ENCODE measurements at places on chromosomes 16 and 17.

DNA sequence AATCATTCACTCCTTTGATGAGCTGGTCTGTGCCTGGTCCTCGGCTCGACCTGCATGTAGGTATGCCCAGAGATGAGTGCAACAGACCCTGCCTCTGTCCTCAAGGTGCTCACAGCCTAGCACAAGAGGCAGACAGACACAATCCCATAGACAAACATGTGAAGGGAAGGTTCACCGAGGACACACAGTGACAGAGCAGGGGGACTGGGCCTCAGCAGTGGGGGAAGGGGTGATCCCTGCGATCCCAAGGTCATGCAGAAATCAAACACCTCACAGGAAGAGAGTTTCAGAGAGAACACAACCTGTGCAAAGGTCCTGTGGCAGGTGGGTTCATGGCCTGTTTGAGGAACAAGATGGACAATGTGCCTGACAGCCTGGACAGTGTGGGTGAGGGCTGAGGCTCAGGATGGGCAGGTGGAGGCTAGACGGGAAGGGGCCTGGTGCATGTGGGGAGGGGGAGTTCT is 4.2 kb upstream of the VASN start:
- DNase-seq = no peak

GRCh38 chr17:27895940-27896535 is 2.9 kb upstream of the LYRM9 start:
- peak; percentile 15 for DNase-seq

GRCh38 chr16:54060599-54061421 is 225.8 kb downstream of the IRX3 start:
- DNase-seq = no peak

DNA sequence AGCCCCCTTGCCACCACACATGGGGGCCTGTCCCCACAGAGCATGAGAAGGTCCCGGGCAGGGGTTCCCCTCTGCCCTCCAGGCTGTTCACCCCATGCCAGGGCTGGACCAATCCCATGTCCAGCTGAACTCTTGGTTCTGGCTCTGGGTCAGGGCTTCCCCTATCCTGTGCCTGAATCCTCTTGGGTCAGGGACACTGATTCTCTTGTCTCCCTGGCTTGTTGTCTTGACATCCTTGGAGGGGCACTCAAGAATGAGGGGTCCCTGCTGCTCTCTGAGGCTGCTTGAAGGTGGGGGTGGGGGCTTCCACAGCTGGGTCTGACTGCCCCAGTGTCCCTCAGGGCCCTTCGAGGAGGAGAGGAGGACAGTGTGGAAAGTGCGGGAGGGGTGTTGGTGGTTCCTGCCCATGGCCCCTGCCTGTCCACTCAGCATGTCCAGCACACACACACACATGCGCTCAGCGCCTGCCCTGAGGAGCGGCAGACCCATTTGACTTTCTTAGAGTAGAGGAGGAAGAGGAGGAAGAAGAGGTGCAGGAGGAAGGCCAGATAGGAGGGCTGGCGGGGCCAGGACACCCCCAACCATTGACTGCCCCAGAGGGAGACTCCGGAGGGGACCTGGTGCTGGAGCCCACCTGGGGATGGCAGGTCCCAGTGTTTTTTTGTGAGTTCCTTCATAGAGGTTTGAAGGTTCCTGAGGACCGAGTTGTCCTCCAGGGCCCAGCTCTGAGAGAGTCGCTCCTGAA is 47.0 kb downstream of the TNFRSF13B start:
- DNase-seq = no peak

- no peak for DNase-seq
Measured at GRCh38 chr16:28289048-28289447, 3.3 kb upstream of the SBK1 start.
